ENCODE measurements at places on chromosomes 4 and X.

DNA sequence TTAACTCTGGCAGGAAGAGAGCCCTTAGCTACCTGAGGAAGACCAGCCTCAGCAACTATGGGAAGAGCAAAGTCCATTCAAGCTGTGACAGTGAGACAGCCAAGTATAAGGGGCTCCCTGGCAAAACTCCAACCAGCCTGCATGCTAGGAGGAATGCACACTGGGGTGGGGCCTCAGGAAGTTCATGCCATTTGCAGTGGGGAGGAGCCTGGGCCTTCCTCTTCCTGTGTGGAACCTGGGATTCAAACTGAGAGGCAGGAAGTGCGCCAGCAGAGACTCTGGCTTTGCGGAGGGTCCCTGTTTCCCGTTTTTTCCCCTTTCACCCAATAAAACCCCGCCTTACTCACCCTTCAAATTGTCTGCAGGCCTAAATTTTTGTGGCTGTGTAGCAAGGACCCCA lies 33.0 kb downstream of the TFDP3 start:
- no peak for DNase-seq

- no peak for DNase-seq
Measured at GRCh38 chrX:100863326-100863864, 10.8 kb downstream of the NOX1 start.

DNA sequence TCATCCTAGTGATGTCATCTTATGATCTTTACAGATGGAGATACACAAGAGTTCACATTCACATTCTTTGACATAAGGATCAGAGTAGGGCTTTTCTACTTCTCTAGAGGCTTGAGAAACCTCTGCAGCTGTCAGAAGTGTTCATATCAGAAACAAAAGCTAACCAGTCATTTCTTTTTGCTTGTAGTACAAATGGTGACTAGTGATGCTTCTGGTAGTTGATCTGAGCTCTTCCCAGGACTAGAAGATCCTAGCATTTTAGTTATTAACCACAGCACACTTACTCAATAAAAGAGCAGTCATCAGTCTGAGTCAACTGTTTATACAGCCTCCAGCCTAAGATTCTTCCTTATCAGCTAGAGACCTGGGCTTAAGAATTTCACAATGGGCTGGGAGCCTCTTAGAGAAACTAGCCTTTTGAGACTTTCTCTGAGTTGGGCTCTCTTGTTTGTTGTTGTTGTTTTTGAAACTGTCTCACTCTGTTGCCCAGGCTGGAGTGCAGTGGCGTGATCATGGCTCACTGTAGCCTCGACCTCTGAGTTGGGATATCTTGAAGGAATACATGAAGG lies 84.1 kb downstream of the TMEM164 start:
- DNase-seq, result no peak

DNA sequence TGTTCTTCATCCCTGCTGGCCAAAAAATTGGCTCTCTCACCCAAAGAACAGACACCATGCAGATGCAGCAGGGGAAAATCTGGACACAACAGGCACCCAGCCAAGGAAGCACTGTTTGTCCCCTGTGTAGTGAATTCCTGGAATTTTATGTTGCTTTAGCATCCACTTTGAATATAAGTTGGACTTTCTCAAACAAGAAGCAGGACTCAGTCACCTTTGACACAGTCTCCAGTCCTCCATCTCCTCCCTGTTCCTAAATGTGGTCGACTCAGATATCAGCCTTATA lies 11.8 kb downstream of the ZNF182 start:
- no peak for DNase-seq

DNA sequence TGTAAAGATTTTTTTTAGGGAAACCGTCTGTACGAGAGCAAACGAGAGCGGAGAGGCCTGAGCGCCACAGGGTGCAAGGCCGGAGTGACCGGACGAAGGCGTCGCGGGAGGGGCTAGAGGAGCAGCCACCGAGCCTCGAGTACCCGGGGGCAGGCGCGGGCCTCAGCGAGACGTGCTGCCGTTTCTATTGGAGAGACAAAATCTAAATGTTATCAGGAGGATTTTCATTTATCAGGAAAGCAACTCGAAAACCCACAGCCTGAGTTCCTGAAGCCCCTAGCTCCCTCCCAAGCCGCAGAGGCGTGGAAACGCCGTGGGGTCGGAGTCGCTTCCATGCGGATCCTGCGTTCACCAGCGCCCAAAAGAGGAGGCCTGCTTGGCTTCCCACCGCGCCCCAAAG lies 194.3 kb downstream of the MGST2 start:
- no peak for DNase-seq

- no peak for DNase-seq
Measured at GRCh38 chr4:25095837-25096236, 64.4 kb downstream of the SEPSECS start.

DNA sequence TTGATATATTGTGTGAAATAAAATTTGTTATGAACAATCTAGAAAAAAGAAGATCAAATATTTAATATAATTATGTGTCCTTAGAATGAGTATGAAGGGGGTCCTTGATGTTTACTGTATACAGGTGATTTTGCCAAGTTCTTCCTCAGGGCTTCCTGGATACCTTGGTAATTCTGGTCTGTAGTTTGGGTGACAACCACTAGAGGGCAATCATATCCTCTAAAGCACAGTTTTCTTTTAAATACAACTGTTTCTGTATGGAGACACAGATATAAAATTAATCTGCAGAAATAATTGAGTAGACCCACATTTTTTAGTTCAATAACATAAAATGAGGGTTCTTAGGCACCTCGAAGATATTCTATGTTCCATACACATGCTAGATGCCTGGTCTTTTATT lies 157.7 kb downstream of the SPANXN1 start:
- DNase-seq, result no peak

GRCh38 chr4:119315036-119315435 lies 6.9 kb downstream of the FABP2 start:
- DNase-seq, result no peak

- no peak for DNase-seq
Measured at GRCh38 chr4:181427076-181427475, 816.1 kb upstream of the TENM3 start.

DNA sequence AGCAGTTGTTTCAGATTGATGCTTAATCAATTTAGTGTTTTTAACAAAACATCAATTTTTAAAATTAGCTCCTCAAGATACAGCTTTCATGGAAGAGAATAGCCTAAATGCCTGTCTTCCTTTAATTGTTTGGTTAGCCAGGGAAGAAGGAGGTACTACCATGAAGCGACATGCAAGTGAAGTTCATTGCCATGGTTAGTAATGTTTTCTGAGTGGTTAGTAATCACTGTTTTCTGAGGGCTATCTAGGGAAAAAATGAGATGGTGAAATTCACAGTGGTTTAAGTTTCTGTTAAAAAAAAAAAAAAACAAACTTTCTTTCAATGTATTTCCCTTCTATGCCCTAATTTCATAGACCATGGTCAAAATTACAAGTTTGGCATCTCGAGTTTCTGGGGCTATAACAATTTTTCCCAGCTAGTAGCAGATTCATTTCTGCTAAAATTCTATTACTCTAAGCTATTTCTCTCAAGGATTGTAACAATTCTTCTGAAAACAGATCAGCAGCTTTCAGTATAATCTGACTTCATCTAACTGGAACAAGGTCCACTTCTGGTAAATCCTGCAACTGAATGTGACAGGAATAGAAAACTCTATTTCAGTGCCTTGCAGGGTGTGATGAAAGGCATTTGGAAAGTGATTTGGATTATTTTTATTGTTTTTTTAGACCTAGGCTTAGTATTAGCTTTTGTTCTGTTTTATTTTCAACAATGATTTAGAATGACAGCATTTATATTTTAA lies 157.0 kb downstream of the PCDH18 start:
- no peak for DNase-seq

DNA sequence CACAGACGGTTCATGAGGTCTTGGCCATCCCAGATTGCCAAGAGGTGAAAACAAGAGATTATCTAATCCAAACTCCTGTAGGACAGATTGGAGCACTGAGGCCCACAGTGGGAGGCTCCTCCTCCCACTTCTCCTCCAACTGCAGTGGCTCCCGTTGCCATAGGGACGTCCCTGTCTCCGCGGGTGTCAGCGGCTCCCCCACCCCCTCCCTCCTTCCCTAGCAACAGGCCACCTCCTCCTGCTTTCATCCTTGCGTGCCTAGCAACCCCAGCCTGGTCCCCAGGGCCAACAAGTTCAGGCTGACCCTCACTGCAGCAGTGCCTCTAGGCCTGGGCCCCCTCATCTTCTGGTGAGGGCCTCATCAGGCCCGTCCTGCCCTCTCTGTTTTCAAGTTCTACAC lies 6.8 kb upstream of the IQSEC2 start:
- DNase-seq, result peak; percentile 56

DNA sequence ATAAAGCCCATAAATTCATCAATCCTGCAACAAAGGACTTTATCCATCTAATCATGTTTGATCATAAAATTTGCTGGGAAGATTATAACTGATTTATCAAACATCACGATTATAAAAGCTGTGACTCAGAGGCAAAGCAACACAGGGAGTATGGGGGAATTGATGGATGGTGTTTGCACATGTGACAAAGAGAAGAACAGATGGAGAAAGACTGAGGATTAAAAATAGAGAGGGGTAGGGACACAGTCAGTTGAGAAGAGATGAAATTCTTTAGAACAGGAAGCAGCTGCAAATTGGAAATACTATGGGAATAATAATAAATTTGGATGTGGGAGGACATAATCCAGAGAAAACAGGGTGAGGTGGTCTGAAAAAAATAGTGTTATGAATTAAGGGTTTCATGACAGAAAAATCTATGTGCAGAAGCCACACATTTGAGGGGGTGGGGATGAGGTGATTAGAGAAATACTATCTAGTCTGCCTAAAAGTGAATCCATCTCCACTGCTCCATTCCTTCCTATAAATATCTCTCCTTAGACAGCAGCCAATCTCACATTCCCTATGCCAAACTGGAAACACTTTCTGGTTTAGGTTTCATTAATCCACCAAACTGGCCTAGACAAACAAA lies 6.2 kb downstream of the PRR32 start:
- no peak for DNase-seq

- DNase-seq, result no peak
Measured at GRCh38 chrX:42751573-42751972, 26.4 kb downstream of the PPP1R2C start.

- DNase-seq, result no peak
Measured at GRCh38 chr4:139965789-139966188, 188.2 kb downstream of the MAML3 start.

DNA sequence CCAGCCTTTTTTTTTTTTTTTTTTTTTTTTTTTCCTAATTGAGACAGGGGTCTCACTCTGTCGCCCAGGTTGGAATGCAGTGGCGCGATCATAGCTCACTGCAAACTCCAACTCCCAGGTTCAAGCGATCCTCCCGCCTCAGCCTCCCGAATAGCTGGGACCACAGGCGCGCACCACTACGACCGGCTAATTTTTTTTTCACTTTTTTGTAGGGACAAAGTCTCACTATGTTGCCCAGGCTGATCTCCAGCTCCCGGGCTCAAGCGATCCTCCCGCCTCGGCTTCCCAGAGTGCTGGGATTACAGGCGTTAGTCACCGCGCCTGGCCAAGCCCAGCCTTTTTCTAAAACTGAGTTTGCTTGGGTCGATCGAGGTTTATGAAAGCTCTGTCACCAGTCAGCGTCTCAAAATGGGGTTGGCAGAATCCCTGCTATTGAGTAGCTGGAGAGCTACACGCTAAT lies 1.3 kb upstream of the OTUD5 start:
- DNase-seq, result no peak

DNA sequence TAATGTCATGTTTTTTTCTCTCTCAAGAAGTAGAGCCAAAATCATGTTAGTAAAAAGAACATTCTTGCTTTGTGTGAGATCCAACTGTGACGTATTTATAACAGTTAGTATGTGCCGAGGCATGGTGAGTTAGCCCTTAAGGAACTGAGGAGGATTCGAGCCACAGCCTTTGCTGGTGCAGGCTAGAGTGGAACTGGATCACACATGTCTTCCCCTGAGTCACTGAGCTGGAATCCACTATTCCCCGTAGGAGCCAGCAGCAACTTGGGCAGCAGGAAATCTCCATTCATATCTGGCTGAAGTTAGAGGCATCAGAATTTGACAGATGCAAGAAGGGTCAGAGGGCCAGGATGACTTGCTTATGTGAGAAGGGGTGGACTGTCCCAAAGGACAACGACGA lies 144.6 kb upstream of the KIT start:
- DNase-seq, result no peak

DNA sequence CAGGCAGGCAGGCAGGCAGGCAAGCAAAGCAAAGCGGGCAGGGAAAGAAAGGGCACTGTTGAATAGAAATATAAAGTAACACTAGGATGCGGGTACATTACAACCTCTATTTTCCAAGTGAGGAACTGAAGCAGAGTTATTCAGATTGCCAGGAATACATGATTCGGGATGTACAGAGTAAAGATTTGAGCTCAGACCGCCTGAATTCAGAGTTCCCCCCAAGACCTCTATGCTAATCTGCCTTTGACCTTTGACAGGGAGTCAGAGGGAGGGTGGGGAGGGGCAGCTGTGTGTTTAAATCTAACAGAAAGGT lies 271.9 kb upstream of the SMIM31 start:
- no peak for DNase-seq

- no peak for DNase-seq
Measured at GRCh38 chr4:140666889-140667614, 89.1 kb downstream of the TBC1D9 start.

GRCh38 chr4:177191586-177191985 lies 118.1 kb upstream of the NEIL3 start:
- DNase-seq, result no peak

DNA sequence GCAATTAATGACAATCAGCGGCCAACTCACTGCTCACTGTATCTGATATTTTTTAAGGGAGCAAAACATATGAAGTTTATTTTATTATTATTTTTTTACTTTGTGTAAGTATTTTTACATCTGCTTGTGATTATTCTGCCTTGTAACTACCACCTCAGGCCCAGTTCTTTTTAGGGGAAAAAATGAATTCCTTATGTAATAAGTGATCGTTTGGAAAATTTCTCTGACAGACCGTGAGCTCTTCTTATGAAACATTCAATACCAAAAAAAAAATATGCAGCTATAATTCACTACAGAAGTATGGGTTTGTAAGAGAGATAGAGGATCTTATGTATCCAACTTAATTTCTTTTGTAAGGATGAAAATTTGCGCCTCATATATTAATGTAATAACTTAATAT lies 33.5 kb upstream of the STOX2 start:
- no peak for DNase-seq

GRCh38 chrX:150569155-150569477 lies 695 bp downstream of the MTM1 start:
- peak; percentile 39 for DNase-seq

- no peak for DNase-seq
Measured at GRCh38 chr4:108350332-108350731, 181.6 kb upstream of the LEF1 start.

- no peak for DNase-seq
Measured at GRCh38 chr4:141390571-141390970, 169.9 kb downstream of the ZNF330 start.
